Activated T-cell treated with anti-CD3 and anti-CD28 coated beads, Interleukin-2, amount 50 U/mL, for 24 hours (primary cell): ENCODE measurements at places on chromosomes 2 and 18.

- no peak for DNase-seq
- H3K27ac ChIP-seq = peak overlapping the region; percentile 72
- peaks cover 90% of the 10 kb centered on the region for H3K4me1 ChIP-seq
- no peak overlapping the region for H3K4me3 ChIP-seq
Observed at GRCh38 chr2:106165561-106165960, 28.5 kb downstream of the UXS1 start.

- DNase-seq = peak; percentile 79
- H3K4me3 ChIP-seq = peak overlapping the region; percentile 92
- peak overlapping the region; percentile 99 for H3K27ac ChIP-seq
- H3K36me3 ChIP-seq = peaks cover 44% of the 10 kb centered on the region
Observed at GRCh38 chr2:156333274-156333950, 891 bp upstream of the NR4A2 start.

GRCh38 chr2:224958462-224958857, 83.8 kb downstream of the DOCK10 start:
- H3K4me3 ChIP-seq = no peak overlapping the region
- no peaks in the 10 kb centered on the region for H3K27me3 ChIP-seq
- H3K27ac ChIP-seq = no peak overlapping the region

DNA sequence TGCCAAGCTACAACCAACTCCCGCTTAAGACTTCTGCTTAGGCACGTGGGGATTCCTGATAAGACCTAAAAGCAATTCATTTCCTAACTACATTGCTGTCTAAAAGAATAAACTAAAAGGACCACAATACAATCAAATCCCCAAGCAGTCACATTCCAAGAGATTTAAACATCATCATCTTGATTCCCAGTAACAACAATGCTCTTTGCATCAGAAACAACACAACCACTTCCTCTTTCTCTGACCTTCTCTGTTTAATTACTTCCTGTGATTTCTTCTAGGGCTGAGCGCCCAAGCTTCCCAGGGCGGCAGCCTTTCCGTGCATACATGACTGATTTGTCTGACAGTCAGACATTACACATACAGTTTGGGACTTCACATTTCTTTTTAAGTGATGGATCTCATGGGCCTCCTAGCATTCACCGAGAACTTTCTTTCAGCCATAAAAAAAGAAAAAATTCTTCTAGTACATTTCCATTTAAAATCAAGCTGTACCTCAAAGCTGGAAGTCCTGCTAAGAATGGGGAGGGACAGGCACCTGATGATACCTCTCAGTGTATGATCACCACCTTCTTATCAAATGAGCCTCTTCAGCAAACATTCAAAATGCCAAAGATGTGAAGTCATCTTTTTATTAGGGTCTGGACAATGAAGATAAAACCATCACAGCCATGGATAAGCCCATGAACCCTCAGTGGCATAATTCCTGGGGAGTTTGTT, 11.5 kb downstream of the SPRED2 start:
- no peaks in the 10 kb centered on the region for H3K36me3 ChIP-seq
- DNase-seq = no peak
- H3K27ac ChIP-seq = peak overlapping the region; percentile 73
- H3K27me3 ChIP-seq = peaks cover 5% of the 10 kb centered on the region
- peaks cover 29% of the 10 kb centered on the region for H3K4me1 ChIP-seq
- no peak overlapping the region for H3K4me3 ChIP-seq

- no peaks in the 10 kb centered on the region for H3K27me3 ChIP-seq
- no peak overlapping the region for H3K4me3 ChIP-seq
- no peak for DNase-seq
- H3K4me1 ChIP-seq = no peaks in the 10 kb centered on the region
Observed at GRCh38 chr2:19021100-19021476, 337.3 kb downstream of the OSR1 start.

GRCh38 chr2:95050385-95051300, 25.1 kb downstream of the MAL start:
- no peak for DNase-seq
- peaks cover 77% of the 10 kb centered on the region for H3K4me1 ChIP-seq
- H3K27me3 ChIP-seq = no peaks in the 10 kb centered on the region
- H3K27ac ChIP-seq = peak overlapping the region; percentile 73
- H3K36me3 ChIP-seq = peaks cover 34% of the 10 kb centered on the region
